Cortex of kidney (tissue), 1 donor: ENCODE measurements at places on chromosomes 5 and 9.

GRCh38 chr9:13942695-13943094 is 371.2 kb downstream of the NFIB start:
- no peak for DNase-seq

- DNase-seq, result no peak
Observed at GRCh38 chr5:1950708-1951103, 68.0 kb upstream of the IRX4 start.

- DNase-seq, result no peak
Observed at GRCh38 chr5:167064198-167064776, 1227.2 kb upstream of the WWC1 start.

DNA sequence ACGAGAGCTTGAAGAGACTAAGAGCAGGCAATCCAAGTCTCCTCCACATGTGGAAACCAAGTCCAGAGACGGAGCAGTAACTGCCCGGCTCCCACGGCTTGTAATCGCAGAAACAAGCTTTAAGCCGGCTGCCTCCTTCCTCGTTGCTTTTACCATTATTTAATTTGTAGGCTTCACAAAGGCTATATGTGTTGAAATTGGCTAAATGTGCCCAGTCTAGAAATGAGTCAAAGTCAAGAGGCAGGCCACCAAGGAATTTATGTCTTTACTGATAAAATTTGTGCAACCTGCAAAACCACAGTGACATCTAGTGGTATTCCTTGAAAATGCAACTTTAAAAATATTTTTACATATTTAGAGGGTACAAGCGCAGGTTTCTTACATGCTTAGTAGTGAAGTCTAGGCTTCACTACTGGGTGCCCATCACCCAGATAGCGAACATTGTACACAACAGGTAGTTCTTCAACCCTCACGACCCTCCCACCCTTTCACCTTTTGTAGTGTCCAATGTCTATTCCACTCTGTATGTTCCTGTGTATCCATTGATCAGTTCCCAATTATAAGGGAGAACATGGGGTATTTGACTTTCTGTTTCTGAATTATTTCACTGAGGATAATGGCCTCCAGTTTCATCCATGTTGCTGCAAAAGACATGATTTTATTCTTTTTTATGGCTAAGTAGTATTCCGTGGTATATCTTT is 33.5 kb upstream of the EBF1 start:
- DNase-seq, result no peak

GRCh38 chr9:136566901-136567300 is 21.1 kb upstream of the NOTCH1 start:
- DNase-seq, result no peak

GRCh38 chr5:80495891-80496290 is 8.0 kb downstream of the FAM151B start:
- no peak for DNase-seq

DNA sequence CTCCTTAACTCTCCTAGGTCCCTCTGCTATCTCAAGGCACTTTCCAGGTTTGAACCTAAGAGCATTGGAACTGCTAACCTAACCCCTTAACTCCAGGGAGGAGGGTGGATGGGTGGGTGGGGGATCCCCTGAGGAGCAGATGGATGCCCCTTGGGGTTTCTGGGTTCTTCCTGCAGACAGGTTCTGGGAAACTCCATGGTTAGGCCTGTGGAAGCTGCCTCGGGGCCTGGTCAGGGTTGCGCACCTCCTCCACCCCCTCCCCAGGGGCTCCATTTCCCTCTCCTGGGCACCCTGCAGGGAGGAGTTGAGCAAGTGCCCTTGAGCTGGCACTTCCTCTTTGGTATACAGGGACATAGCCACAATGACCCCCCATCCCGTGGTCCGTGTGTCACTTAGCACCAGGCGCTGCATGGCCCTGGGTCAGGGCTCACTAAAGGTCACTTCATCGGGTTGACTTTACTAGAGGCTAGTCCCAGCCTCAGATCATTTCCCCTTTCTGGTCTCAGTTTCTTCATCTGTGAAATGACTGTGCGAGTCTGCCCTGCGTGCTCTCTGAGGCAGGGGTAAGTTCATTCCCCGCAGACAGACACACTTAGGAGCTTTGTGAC is 16.0 kb downstream of the CXXC5 start:
- no peak for DNase-seq

GRCh38 chr9:37038302-37038942 is 4.4 kb upstream of the PAX5 start:
- no peak for DNase-seq

DNA sequence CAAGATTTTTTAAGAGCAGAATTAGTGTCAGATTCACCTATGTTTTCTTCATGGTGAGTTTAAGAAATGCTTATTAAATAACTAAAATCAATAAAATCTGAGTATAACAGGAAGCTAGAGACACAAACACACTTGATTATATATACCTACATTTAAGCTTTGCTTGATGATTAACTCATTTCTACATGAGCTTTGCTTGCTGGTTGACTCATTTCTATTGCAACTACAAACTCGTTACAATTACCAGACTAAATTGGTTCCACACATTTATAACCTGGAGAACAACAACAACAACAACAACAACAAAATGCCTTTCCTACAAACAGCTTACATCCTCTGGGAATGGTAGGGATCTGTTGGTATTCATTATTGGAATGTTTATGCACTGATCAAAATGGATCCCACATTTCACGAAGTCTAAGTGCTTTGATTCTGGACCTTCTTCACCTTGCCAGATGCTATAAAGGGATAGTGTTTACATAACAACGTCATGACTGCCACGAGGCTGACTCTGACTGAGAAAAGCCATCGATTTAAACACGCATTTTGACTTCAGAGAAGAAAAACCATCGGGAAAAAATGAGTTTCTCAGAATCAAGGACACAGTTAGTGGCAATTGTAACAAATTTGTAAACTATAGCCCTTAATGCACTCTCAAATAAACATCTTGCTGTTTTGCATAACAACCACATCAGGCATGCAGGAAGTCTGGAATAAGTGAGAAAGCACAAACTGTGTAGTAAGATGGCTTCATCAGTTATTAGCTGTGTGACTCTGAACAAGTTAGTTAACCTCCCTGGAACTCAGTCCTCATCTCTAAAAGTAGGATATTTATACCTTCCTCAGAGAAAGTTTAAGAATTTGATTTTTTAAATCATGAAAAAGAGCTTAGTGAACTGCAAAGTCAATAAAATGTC is 49.8 kb downstream of the RASEF start:
- no peak for DNase-seq

- DNase-seq, result no peak
Observed at GRCh38 chr5:175670372-175670771, 12.5 kb downstream of the HRH2 start.

- DNase-seq, result no peak
Observed at GRCh38 chr9:36450110-36450732, 50.2 kb upstream of the RNF38 start.

DNA sequence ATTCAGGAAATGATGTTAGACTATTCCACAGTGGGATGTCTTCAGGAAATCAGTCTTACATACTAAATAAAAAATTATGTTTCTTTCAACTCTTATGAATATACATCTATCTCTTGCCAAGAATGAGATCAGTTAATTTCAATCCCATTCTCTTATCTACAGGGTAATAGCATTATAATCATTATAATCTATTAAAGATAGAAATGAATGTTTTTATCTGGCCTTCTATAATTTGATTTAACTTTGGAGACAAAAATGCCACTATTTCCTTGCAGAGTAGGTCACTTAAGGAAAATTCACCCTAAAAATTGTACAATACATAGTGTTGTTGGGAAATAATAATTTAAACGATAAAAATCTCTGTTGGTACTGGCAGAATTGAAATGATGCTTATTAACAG is 96.4 kb downstream of the HOMER1 start:
- no peak for DNase-seq

- no peak for DNase-seq
Observed at GRCh38 chr9:133995012-133995896, 3.1 kb upstream of the VAV2 start.

GRCh38 chr5:56169281-56169680 is 63.8 kb downstream of the ANKRD55 start:
- DNase-seq, result no peak

GRCh38 chr5:177476531-177477233 is 3.2 kb upstream of the DBN1 start:
- no peak for DNase-seq

- no peak for DNase-seq
Observed at GRCh38 chr5:171115519-171115918, 193.5 kb upstream of the TLX3 start.

GRCh38 chr9:98049288-98050072 is 7.1 kb upstream of the NANS start:
- no peak for DNase-seq

GRCh38 chr9:16612627-16613026 is 257.8 kb downstream of the BNC2 start:
- no peak for DNase-seq

GRCh38 chr9:92043002-92043401 is 72.2 kb downstream of the SPTLC1 start:
- no peak for DNase-seq

- DNase-seq, result no peak
Observed at GRCh38 chr5:111655169-111655924, 101.6 kb downstream of the NREP start.

DNA sequence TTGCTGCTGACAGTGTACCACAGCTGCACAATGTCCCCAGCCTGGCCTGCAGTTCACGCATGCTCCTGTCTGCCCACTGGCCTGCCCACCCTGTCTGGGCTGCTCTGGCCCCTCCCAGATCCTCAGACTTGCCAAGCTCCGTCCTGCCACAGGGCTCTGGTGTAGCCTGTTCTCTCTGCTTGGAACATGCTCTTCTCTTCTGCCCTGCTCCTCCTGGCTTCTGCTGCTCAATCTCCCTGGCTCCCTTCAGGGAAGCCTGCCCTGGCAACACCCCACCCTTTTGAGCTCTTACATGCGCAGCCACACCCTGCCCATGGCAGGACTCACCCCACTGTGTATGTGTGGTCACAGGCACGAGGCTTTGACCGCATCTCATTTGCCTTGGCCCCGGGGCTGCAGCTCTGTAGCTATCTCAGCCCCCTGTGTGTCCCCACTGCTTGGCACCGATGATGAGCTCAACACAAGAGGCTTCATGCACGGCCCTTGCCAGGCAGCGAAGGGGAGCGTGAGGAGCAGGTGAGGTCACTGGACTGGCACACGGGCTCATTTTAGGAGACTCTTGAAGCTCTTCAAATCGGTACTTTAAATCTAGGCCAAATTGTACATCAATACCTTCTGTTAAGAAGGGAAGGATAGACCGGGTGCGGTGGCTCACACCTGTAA is 20.4 kb upstream of the BRD3 start:
- DNase-seq, result no peak

GRCh38 chr5:171149772-171150171 is 159.3 kb upstream of the TLX3 start:
- DNase-seq, result no peak

- no peak for DNase-seq
Observed at GRCh38 chr9:129170229-129170628, 7.8 kb downstream of the IER5L start.

GRCh38 chr5:98110282-98110691 is 663.2 kb upstream of the RGMB start:
- no peak for DNase-seq

GRCh38 chr5:119470105-119470763 is 17.9 kb downstream of the HSD17B4 start:
- no peak for DNase-seq
